Right lung (tissue), 10 donors: ENCODE measurements at places on chromosomes 4 and X.

GRCh38 chr4:153541456-153542096 is 75.4 kb downstream of the TMEM131L start:
- DNase-seq, result no peak

GRCh38 chr4:9875516-9875915 is 94.1 kb downstream of the DRD5 start:
- DNase-seq, result no peak

- DNase-seq, result peak; percentile 16
Measured at GRCh38 chrX:140815868-140816267, 106.3 kb downstream of the LINC00632 start.

- DNase-seq, result no peak
Measured at GRCh38 chrX:2299871-2300270, 200.9 kb downstream of the DHRSX start.

- DNase-seq, result no peak
Measured at GRCh38 chr4:151291485-151291884, 14.5 kb downstream of the PRSS48 start.

DNA sequence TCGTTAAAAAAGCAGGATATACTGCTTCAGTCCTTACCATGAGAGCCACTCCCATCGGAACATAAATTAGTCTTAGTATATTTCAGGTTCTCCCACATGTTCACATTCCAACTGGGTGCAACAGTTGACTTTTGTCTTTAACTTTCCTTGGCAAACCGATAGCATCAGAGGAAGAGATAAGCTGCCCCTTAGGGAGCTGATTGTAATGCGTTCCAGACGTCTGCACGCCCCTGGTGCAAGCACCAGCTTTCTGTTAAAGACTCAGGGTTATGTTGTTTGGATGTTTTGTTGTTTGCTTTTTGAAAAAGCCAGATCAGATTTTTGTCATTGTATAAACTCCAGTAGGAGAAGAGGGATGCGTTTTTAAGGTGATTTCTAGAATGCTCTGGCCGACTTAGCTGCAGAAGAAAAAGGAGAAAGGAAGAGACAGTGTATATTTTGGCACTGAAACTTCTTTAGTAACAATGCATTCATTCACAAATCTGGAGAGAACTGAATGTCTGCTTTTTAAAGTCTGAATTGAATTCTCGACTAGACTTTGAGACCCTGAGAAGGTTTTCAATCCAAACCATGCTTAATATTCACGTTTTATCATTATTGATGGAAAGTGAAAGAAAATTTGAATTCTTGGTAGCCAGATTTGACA is 160.9 kb downstream of the CBR4 start:
- no peak for DNase-seq

DNA sequence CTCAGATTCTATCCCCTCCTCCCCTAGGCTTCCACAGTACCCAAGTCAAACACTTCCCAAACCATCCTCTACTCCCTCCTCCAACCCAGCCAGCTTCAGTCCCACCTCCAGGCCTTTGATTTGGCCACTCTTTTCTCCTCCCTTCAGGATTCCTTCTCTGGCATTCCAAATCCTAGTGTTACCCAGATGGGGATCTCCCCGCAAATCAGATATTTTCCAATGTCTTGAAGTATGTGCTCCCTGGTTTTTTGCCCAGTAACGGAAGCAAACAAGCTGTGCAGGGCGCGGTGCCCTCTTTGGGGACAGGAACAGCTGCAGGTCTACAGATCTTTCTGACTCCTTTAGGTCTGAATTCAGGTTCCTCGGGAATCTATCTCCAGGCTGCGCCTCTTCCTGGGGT is 2.2 kb upstream of the SYN1 start:
- no peak for DNase-seq

DNA sequence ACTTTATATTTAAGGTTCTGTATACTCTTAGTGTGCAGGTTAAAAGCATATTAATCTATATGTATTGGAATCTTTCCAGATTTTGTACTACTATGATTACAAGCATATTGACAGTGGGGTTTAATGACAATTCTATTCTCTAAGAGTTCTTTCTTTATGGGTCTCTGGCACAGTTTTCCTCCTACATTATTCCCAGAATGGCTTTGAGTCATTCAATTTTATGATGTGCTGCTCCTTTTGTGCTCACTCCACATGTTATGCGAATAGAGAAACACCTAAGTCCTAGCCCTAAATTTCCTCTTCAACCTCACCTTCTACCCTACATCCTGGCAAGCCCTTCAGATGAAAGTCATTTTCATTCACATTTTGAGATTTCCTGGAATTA is 209.9 kb upstream of the DIAPH2 start:
- no peak for DNase-seq

DNA sequence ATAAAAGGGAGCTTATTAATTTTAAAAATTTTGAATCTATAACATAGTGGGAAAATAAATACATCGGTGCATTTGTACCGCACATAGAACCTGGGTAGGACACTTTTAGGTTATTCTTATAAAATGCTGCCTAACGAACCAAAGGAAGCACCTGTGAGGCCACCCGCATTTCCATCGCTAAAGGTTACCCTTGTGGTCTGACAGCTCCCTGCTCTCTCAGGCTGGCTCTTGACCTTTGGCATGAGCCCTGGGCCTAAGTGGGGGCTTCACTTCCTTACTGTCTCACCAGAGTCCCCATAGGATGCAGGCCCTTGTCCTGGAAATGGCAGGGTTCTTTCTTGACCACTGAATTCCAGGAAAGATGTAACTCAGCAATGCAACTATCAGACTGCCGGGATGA is 46.0 kb downstream of the HADH start:
- DNase-seq, result no peak
